ENCODE measurements at places on chromosomes 4 and X.

DNA sequence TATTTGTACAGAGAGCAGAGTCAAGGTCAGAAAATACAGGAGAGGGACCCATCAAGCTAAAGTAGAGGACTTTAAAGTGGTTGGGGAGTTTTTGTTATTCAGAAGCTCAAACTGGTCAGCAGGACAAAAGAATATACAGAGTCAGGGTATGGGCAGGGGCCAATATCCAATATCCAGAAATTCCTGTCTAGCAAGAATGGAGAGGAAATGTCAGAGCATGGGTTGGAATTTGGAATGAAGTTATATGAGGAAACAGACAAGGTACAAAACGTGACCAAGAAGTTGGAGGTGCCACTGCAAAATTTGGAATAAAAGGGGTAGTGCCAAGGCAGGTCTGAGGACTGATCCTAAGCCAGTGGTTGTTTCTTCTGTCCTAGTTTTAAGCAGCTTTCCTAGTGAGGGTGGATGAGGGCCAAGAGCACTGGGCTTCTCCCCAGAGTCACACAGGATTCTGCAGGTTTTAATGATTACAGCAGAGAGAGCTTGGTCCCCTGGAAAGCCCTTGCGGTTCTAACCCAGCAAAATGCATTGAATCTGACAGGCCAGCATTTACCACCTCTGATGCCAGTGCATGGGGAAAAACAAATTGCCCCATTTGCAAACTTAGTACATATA lies 304.7 kb upstream of the FTHL17 start:
- no peak for DNase-seq

GRCh38 chrX:63754136-63754859 lies 30.7 kb downstream of the ARHGEF9 start:
- peak; percentile 1 for DNase-seq

DNA sequence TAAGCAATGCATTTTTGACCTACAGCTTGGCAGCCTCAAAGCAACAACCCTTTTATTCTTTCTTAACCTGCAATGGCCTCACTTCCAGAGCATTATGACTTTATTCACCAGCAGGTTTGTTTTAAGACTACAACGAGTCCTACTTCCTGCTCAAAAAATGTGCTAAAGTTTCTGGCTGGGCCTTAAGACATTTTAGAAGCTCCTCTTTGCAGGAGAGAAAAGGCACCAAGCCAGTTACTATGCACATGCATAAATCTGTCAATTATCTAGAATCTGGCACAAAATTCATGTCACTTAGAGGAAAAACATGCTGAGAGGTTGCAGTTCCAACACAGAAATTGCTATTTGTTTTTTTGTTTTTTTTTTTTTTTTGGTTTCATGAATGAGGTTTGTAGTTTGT lies 223.0 kb upstream of the EPHA5 start:
- no peak for DNase-seq

DNA sequence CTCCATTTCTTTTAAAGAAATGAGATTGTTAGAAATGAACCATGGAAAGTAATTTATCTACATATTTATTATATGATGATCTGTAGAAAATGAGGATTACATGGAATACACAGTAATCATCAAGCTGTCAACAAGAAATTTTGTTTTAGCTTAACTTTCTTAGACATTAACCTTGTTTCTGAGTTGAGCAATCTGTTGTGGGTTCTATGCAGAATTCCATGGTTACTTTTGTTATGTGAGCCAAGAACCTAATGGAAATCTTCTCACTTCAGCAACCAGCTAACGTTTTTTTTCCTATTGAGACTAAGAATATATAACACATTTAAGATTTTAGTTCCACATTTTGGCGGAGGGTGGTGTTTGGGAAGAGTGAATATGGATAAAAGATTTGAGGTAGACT lies 136.1 kb upstream of the SLC4A4 start:
- DNase-seq: no peak

DNA sequence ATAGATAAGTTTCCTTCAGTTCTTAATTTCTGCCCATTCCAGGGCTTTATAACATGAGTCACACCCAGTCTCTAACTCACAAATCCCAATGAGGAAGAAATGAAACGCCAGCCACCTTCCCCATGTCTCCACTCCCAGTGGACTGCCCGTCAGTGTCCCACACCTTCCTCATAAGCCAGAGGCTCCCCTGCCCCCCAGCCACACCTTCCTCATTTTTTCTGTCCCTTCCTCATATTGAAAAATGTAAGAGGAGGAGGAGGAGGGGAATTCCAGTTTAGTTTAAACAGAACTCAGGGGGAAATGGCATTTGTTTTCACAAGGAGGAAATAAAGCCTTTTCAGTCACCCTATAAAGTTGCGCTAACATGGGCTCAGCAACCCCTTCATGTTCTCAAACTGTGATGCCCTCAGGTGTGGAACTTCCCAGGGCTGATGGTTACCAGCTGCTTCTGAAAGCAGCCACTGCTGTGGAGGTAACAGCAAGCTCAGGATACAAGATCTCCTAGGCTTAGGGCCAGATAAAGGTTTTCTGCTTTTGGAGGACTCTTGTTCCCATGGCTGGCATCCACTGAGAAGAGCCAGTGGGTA lies 97.8 kb downstream of the PARM1 start:
- DNase-seq: no peak

- DNase-seq: no peak
Observed at GRCh38 chr4:108313546-108314339, 145.0 kb upstream of the LEF1 start.

- no peak for DNase-seq
Observed at GRCh38 chr4:55178226-55179005, 53.0 kb upstream of the KDR start.

- no peak for DNase-seq
Observed at GRCh38 chrX:70444946-70445656, 466 bp downstream of the DLG3 start.

DNA sequence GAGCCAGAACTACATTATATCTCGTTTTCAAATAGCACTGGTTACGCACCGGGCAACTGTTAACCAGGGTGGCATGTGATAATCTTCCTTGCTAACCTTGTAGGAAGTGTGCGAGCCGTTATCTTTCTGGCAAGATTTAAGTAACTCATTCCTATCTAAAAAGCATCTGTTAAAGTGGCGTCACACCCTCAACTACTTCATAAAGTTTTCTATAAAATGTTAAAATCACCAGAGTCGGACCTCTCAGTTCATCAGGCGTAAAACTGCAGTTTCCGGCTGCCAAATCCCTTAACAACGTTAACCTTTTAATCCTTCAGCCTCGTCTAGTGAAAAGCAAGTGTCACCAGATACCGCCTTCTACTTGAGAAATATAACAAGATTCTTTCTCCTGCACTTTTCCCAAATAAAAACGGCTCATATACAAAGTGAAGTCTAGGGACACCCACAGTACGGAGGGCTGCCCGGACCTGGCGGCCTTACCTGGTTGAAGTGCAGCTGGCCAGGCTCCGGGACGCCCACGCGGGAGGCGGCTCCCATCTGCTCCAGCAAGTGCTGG lies 1.2 kb downstream of the SLC39A8 start:
- no peak for DNase-seq

GRCh38 chr4:70925899-70926635 lies 23.9 kb downstream of the MOB1B start:
- DNase-seq: no peak

DNA sequence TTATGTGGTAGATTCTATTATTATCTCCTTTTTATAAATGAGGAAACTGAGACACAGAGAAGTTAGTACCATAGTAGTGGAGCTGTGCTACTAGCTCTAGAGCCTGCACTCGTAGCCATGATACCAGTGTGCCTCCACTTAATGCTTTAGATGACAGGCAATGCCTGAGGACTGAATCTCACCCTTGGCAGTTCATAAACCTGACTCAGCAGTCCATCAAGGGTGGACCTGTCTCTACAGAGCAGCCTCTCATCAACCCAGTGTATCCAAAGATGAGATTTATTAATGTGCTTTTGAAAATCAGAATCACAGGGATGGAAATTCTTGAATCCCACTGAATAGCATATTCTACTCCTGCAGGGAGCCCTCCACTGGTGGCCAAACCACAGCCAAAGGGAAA lies 483.2 kb upstream of the DIPK2B start:
- DNase-seq: no peak

DNA sequence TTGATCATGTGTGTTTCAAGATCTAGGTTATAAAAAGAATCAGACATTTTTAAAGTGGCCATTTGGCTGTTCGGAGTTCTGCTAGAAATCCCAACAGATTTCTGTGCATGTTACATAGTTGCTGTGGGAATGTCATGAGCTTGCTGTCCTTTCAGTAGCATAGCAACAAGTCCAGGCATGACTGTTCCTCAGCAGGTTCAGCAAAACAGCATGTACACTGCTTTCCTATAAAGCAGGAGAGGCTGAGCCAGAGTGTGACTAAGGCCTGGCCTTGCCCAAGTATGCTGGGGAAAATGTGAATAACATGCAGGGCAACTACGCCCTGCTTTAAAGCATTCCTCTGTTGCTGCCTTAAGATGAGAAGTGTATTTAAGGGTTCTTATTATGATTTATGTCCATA lies 217.1 kb upstream of the SMIM31 start:
- DNase-seq: no peak

All from NCI-H1092 (cell line).